Activated CD4-positive, CD25-positive, alpha-beta regulatory T cell treated with anti-CD3 and anti-CD28 coated beads, Interleukin-2, amount 50 U/mL, for 72 hours (primary cell): ENCODE measurements at places on chromosomes 16 and 17.

DNA sequence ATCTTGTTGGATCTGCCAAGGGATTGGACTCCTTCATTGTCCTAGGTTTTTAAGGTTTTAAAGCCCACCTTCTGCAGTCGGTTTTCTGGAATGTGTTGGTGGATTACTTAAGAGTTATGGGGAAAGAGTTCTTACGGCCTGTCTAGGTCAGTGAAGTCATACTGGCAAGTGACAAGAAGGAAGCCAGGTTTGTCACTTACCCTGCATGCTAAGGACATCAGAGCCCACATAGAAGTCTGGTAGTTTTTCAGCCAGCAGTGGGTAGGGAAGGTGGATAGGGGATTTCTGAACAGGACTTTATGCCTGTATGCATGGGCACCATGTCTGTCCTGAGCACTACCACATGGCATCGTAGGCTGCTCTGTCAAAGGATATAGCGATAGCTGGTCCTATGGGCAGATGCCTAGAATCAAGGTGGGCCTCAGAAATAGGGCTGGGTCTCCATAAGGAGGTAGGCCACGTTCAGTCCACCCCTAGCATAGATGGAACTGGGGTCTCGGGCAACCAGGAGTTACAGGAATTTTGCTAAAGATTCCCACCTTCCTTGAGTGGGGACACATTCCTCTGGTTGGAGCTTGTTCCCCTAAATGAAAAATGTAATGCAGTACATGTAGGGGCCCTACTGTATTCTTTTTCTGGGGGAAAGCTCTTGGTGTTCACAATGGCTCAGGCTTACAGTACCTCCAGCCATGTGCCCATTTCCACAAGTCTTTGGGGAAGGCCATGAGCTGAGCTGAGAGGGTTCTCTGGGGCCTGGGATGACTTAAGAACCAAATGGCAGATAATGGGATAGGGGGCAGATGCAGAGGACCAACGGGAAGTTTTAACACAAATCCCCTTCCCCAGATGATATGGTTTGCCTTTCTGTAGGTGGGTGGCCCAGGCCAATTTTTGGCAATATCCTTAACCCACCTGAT is 27.5 kb downstream of the TRPV2 start:
- no peak for DNase-seq

DNA sequence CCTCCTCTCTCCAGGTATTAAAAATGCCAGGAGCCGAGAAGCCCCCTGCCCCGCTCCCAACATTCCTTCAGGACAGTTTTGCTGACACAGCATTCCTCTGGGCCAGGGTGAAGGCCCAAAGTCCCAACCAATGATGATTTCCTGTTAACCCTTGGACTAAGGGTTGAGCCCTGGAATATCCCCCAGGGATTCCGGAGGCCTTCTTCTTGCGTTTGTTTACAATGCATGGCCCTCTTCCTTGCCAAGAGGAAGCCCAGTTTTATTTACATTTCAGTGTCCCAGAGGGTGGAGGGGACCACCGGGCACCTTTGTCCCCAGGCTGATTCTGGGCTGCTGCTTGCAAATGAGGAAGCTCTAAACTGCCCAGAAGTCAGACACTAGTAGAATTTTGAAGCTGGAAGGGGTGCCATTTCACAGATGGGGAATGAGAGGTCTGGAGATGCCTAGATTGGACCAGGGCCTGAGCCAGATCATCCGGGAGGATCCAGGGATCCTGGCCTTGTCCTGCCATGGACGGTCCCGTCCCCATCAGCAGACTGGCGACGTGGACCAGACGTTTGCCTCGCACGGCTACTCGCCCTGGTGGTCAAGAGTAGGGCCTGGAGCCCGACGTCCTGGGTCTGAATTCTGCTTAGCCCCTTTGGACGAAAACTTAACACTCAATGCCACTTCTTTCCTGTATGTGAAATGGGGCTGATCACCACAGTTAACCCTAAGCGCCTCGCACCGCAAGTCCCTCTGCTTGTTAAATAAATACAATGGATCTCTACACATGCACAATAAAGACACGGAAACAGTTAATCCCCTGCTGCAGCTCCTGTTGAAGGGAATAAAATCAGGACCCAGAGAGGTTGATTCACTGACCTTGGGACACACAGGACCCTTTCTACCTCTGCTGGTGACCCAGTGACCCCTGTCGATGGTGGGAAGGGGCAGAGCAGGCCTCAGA is 55.6 kb upstream of the CIBAR2 start:
- DNase-seq = no peak

DNA sequence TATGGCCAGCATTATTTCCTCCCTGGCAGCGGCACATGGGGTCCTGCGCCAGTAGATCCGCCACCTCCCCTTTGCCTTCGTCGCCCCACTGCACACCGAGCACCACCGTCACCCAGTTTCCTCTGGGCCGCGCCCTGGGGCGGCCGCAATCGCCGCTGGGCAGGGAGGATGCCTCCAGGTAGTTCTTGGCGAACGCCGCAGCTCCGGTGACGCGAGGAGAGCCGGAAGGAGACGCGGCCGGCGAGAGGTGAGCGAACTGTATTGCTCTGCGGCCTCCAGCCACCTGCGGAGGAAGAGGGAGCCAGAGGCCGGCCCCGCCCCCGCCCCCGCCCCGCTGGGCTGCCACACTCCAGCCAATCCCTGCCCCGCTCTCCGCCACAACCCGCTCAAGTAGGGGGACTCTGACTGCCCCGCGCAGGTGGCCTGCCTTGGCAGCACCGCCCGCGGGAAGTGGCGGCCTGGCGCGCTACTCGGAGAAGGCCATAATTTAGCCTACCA is 11.8 kb upstream of the SLFN13 start:
- DNase-seq = peak; percentile 69

DNA sequence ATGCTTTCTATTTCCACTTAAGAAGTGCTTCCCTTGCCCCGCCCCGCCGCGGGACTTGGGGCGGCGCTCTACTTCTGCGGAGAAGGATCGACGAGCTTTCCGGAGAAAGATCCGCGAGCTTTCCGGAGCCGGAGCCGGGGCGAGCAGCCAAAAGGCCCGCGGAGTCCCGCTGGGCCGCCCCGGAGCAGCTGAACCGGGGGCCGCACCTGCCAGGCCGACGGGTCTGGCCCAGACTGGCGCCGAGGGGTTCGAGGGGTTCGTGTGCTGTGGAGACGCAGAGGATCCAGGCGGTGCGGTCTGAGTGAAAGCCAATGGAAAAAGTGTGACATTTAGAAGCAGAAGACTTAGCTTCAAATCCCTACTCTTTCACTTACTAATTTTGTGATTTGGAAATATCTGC is 50.8 kb downstream of the TBC1D26 start:
- no peak for DNase-seq

- DNase-seq = no peak
Measured at GRCh38 chr16:86010680-86011141, 111.7 kb downstream of the IRF8 start.

- no peak for DNase-seq
Measured at GRCh38 chr17:737561-738113, 5.2 kb downstream of the TLCD3A start.

DNA sequence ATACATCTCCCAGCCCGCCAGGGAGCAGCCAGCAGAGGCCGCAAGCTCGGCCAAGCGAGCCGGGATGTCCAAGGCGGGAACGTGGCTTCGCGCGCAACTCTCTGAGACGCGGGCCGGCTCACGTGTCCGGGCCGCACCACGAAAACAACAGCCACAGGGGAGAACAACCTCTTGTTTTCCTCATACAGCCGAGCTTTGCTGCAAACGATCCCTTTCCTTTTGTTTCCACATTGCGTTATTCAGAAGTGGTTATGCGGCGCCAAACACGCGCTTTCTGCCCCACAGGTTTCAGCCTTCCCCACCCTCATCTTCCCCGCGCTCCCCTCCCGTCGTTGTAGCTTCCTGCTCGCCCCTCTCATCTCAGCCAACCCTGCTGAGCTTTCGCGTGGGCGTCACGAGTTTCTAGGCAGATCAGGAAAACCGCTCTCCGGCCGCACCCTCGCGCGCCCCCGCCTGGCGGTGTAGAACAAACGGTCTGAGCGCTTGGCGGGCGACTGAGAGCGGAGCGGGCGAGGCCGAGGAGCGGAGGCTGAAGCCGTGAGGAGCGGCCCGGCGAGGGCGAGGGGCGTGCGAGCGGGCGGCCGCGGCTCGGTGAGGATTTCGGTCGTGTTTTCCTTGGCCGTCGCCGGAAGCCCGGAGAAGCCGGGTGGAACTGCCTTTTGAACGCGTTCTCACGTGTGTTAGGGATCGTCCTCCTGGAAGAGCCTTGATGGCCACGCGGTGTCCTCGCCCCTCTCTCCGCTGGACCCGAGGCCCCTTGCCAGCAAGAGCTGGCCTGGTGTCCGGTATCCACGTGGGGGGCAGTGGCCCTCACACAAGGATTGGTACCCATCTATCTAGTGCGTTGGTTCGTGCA is 6.6 kb upstream of the SMARCD2 start:
- DNase-seq = peak; percentile 98

GRCh38 chr16:56226187-56226586 is 34.9 kb downstream of the GNAO1 start:
- DNase-seq = no peak

GRCh38 chr16:87560428-87561199 is 41.7 kb upstream of the JPH3 start:
- DNase-seq = peak; percentile 54

GRCh38 chr16:60905811-60906210 is 1130.4 kb downstream of the CDH8 start:
- no peak for DNase-seq

- peak; percentile 49 for DNase-seq
Measured at GRCh38 chr17:75876938-75877751, 1.2 kb downstream of the TRIM47 start.

DNA sequence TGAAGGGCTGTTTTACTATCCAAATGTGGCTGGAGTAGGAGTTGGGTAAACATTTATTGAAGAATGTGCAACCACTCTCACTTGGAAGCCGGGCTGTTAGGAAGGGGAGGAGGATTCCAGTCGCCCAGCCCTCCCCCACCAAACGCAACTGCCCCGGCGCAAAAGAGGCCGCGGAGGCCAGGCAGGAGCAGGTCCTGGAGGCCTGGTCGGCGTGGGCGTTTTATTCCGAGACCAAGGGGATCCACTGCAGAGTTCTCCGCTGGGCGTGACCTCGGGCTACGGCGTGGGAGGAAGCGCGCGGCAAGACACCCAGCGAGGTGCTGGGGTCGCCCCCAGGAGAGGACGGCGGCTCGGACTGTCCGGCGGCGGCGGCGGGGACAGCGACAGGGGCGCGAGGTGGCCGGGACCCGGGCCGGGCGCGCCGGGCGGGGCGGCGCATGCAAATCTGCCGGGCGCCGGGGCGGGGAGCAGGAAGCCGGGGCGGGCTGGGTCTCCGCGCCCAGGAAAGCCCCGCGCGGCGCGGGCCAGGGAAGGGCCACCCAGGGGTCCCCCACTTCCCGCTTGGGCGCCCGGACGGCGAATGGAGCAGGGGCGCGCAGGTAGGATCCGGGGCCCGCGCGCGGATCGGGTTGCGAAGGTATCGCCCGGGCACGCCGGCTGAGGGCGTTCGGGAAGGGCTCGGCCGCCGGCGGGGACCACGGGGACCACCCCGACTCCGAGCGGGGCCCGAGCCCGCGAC is at the start of gene IL4R:
Gene IL4R, plus strand, starts transcription at position 553 of the 739 bp plus-strand sequence. CDS start 26,230 bp downstream, outside the sequence.
- peak; percentile 78 for DNase-seq

DNA sequence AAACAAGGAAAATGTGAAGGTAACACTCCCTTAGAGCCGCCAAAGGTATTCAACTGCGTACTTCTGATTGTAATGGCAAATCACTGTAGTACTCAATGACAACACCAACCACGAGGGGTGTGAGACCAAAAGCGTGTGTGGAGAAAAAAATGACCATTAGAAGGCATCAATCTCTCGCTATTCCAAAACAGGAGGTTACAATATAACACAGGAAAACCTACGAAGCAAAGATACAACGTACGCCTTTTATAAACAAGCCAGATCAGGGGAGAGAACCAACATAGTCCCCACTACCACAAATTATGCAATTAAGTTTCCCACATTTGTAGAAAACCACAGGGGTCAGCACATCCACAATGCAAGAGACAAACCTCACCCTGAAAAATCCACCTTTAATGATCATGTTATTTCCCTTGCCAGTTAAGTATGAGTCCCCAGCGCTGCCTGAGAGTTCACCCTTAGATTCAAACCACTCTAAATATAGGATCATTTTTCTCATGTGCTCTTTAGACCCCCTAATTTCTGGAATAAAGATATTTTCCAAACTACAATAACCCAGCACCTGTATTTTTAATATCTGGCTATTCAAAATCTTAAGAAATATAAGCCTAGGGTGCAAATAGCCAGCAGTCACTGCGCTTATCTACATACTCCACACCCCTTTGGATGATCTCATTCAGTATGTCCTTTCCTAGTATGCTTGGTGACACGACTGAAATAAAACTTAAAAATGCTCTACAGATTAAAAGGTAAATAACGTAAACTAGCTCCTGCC is 12.4 kb downstream of the TEX14 start:
- DNase-seq = no peak

DNA sequence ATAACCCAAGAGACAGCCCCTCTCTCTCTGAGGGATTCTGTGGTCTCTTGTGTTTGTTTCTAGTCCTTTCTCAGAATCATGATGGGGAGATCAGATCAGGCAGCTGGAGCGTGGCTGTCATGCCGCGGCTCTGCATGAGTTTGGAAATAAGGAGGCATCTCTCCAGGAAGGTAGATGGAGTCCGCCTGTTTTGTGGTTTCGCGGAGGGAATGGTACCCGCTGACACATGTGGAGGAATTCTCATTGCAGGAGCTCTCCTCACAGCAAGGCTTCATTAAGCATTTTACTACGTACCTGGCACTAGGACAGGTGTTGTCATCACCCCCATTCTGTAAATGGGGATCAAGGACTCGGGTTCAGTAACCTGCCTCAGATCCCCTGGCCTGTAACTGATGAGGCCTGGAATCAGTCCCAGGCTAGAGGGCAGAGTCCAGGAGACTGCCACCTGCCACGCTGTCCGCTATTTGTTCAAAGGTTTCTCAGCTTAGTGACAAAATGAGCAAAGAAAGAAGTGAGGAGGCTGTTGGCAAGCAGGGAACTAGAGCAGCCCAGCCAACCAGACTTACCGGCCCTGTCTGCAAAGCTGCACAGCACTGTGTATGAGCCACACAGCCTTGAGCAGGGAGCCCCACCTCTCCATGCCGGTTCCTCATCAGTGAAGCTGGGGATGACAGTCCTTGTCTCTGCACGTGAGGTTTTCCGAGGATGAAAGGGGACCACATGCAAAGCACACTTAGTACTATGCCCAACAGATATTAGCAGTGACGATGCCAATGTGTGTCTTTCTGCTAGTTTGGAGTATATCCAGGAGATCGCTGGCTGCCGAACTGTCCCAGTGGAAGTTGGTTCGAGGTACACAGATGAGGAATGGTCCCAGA is 11.0 kb downstream of the KDM8 start:
- no peak for DNase-seq

GRCh38 chr16:19153876-19154275 is 14.2 kb upstream of the SYT17 start:
- no peak for DNase-seq

DNA sequence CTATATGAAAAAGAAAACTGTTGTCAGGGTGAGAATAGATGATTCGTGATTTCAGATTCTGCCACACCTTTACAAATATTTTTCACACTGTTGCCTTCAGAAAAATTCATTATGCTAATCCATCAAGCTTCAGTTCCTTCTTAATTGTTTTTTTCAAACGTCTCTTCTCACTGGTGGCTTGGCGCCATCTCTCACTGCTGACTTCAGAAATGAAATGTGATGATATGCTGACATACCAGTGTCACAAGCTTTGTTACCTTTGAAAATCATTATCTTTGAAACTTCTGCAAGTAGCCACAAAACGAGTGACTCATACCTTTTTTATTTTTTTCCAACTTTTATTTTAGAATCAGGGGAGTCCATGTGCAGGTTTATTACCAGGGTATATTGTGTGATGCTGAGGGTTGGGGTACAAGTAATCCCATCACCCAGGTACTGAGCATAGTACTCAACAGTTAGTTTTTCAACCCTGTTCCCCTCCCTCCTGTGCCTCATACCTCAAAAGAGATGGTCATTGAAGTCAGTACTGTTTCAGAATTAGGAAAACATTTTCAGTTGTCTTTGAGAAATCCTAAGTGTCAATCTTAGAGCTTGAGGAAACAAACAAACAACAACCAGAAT is 14.0 kb upstream of the KRT222 start:
- DNase-seq = no peak
